NCI-H146 (cell line): ENCODE measurements at places on chromosomes 2 and 18.

DNA sequence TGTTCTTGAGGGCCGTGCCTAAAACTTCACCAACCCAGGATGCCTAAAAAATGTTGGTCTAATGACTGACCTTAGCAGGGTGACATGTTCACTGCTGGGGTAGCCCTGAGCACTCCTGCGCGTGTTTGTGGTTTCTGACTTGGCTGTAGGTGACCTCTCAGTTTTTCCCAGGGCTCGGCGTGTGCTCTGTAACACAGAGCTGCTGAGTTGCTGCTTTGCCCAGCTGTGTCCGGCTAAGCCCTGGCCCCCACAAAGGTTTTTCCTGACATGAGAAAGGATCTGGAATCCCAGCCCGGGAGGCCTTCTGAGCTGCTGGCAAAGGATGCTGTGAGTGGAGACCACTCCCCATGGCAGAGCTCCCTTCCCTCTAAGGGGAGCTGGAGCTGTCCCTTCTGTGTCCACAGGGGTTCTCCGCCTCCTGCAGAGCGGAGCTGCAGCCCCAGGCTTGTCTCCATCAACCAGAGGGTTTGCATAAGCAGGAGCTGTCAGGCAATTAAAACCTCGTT, 52.7 kb downstream of the CRIM1 start:
- DNase-seq = peak; percentile 2

- no peak for DNase-seq
These were observed 377.9 kb upstream of the RAB12 start for GRCh38 chr18:8231316-8231715.

GRCh38 chr2:200635251-200635650, 49.4 kb downstream of the AOX1 start:
- DNase-seq = no peak

- peak; percentile 15 for DNase-seq
These were observed 51.2 kb upstream of the ALPP start for GRCh38 chr2:232327105-232328031.

DNA sequence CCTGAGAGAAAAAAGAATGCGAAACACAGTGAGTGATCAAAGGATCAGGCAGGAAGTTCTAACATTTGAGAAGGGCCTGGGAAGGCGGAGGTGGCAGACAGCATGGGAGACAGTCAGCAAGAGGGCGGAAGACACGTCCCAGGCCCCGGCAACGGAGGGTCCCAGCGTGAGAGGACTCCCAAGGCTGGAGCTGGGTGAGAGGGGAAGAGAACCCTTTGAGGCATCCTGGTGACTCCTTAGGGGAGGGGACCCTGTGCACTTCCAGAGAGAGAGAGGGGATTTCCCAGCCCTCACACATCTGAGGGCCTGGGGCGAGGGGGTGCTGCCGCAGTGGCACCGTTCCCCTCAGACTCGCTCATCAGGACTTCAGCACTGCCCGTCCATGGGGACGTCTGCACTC, 133.4 kb downstream of the RTP5 start:
- DNase-seq = no peak

GRCh38 chr2:3102922-3103569, 274.6 kb downstream of the EIPR1 start:
- no peak for DNase-seq

DNA sequence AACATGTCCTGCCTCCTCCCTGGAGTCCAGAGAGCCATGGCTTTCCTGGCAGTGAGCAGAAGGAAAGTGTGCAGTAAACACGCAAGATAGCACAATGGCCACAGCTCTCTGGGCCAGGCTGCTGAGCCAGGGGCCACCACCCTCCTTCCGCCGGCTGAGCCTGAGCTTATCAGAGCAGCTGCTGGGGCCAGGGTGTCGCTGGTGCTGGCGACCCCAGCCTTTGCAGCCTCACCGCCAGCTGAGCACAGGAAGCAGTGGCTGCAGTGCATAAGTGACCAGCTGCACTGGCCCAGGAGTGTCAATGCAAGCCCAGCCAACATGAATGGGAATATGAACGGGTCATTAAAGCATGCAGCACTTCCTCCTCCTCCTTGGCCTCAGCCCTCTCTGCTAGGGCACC, 172.0 kb downstream of the ZFP36L2 start:
- DNase-seq = peak; percentile 64

- DNase-seq = no peak
These were observed 969.1 kb upstream of the CDH2 start for GRCh38 chr18:29146068-29146467.

GRCh38 chr18:670522-670921, 13.1 kb downstream of the TYMS start:
- DNase-seq = no peak

GRCh38 chr2:35298493-35298892, 1057.1 kb upstream of the CRIM1 start:
- no peak for DNase-seq

GRCh38 chr2:57497489-57498096, 549.0 kb upstream of the VRK2 start:
- peak; percentile 42 for DNase-seq

- DNase-seq = no peak
These were observed 170.2 kb downstream of the CCDC178 start for GRCh38 chr18:33270297-33270696.

GRCh38 chr2:105768176-105768575, 23.5 kb downstream of the NCK2 start:
- no peak for DNase-seq

- DNase-seq = no peak
These were observed 76.7 kb downstream of the DTNB start for GRCh38 chr2:25596516-25597244.

DNA sequence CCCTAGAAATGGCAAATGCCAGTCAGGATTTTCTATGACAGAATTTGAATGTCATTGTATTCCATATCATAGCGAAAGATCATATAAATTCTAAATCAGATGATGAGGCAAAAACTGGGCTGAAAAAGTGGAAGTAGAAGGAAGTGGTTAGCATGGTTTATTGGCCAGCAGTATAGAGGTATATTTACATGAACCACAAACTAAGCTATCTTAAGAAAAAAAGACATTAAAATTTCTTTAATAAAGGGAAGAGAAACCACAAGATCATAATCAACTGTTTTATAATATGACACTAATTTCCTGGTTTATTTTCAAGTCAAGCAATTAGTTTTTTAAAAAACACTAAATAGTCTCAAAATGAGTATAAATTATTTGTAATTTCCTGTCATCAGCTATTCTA, 123.2 kb upstream of the LRP1B start:
- DNase-seq = no peak

DNA sequence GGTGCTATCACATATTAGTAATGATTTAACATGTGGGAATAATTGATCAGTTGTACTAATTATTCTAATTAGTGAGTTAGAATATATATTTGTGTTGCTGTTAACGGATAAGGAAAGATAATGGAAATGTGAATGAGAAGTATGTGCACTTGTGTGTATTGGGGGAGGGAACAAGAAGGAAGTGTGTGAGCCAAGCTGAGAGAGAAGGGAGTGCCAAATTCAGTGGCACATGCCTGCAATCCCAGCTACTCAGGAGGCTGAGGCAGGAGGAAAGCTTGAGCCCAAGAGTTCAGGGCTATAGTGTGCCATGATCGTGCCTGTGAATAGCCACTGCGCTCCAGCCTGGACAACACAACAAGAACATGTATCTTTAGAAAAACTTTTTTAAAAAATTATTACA, 9.3 kb downstream of the BARD1 start:
- DNase-seq = no peak

DNA sequence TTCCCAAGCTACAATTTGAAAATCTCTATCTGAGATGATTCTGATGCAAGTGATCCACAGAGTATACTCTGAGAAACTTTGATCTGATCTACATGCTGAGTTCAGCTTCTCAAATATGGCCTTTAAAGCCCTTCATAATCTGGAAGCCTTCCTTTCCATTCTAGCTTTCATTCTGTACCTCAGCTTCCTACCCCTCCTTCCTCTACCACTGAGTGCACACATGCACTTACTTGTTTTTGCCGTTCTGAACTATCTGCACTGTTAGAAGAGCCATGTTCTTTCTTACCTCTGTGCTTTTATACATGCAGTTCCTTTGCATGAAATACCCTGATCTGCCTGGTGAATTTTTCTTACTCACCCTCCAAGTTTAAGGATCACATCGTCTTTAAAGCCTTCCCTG, 25.0 kb downstream of the REL start:
- DNase-seq = no peak

GRCh38 chr18:48356151-48356745, 52.9 kb downstream of the ZBTB7C start:
- no peak for DNase-seq

DNA sequence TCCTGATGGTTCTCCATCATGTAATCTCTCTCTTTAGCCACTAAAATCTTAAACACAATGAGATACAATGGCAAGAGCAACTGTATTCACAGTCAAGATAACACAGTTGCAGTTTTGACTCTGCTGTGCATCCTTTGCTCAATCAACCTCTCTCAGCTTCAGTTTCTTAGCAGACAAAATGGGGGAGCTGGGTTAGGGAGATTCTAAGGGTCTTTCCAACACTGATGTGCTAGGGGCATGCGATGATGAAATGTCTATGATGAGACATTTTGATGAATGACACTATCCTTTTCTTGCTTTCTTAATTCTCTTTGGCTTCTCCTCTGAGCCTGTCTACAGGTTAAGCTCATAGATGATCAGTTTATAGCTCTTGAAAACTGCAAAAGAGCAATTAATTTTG, 1.1 kb downstream of the SERPINB10 start:
- no peak for DNase-seq

DNA sequence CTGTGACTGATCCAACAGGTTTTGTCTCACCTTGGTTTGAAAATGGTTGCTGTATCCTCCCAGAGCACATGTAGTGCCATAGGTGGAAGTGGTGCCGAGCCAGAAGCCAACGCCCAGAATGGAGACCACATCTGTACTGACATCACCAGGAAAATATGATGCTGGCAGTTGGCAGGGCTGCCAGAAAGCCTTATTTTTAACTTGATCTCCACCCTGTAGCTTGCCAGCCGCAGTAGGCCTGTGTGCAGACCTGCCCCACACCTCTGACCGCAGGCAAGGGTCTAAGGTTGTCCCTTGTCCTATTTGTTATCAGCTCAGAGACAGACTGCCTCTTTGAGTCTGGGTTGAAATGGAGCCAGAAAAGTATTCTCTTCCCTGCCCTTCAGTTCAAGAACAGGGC, 123.5 kb upstream of the EML6 start:
- no peak for DNase-seq

DNA sequence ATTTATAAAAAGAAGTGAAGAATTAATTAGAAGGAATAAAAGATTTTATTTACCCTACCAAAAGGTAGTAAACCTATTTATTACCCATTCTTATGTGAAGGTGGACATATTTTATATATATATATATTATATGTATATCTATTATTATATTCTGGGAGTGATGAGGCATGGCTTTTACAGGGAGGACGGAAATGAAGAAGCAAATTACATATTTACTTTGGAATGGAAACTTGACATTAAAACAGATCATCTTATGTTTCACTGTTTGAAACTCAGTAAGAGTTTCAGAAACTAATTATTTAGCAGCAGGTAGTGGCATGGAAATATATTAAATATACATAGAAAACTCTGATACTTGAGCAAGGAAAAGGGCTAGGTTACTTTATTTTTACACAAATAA, 143.4 kb downstream of the LCLAT1 start:
- no peak for DNase-seq
